Fibroblast of skin of back (primary cell): ENCODE measurements at places on chromosomes 3 and 15.

- no peak for DNase-seq
Measured at GRCh38 chr3:119173325-119173724, at the start of gene UPK1B. Gene UPK1B, plus strand, starts transcription at chr3:119173598. Its CDS starts 13,144 bp downstream, at chr3:119186742.

DNA sequence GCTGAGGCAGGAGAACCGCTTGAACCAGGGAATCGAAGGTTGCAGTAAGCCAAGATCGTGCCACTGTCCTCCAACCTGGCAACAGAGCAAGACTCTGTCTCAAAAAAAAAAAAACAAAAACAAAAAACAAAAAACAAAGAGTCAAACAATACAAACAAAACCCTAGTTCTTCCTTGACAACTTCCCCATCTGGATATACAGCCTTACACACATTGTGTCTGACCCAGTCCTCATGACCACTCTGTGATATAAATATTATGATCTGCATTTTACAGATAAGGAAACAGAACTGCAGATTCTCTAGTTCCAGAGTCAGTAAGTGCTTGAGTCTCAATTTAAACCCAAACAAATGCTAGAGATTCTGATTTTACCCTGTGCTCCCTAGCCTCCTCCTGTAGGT is 4.8 kb upstream of the ESYT3 start:
- DNase-seq: no peak

DNA sequence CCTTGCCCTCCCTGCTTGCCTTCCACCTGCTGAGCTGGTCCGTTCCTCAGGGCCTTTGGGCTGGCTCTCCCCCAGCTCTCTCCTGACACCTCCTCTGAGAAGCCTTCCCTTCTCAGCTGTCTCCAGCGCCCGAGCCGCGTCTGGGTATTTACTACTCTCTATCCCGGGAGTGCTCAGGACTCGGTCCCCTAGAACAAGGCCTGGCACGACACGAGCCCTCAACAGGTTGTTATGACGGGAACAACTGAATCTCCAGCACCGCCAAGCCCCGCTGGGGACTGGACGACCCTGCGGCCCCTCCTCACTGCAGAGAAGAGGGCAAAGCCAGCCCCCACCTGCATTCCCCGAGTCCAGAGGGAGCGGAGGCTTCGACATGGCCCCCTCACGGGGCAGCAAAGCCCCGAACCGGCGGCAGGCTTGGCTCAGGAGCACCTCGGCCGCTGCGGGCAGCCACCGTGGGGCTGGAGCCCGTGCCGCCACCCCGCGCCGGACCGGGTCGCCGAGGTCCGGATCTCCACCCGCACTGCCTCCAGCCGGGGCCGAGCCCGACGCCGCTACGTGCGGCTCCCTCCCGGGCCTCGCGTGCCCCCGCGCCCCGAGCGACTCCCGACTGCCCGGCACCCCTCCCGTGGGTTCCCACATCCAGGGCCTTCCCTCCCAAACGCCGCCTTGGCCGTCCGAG is 792 bp downstream of the TPRA1 start:
- DNase-seq: peak; percentile 13

- no peak for DNase-seq
Measured at GRCh38 chr3:194861375-194861774, 175.7 kb downstream of the FAM43A start.

DNA sequence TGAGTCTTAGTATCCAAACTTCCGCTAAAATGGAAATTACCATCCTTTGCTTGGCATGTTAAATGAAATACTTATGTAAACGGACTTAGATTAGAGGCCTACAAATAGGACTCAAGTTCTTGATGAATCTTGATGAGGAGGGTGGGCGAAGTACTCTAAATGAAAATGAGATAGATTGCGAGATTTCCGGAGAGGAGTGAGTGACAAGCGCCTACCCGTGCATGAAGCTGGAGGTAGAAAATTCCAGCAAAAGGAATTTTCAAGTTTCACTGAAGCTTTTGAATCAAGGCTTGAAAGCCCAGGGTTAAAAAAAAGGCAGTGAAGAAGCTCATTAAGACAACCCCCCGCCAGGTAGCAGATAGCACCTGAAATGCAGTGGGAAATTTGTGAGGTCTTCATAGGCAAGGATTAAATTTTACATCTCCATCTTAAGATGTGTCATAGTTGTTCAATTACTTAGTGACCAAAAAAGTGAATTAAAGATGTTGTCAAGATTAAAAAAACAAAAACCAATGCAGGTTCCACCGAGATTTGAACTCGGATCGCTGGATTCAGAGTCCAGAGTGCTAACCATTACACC is 655 bp upstream of the RAB11A start:
- DNase-seq: no peak

DNA sequence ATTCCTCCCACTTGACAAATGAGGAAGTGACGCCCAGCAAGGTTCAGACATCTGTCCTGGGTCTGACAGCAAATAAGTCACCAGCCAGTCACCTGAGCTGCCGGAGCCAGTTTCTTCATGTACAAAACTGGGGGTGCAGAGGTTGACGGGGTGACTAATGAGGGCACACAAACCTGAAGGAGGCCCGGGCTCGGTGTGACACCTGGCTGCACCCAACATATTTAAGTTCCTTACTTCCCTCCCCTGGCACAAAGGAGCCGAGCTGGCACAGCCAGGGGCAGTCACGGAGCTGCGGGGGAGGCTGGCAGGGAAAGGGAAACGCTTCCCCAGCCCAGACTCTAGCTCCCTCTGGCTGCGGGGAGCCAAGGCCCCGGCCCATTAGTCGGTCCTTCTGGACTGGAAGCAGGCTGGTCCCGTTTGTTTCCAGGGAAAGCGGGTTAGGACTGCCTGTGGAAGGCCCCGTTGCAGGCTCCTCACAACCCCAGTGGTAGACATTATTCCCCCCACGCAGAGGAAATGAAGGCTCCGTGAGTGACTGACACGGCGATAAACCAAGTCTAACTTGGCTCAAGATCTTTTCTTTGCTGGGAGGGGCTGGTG is 2.3 kb downstream of the FBXL22 start:
- DNase-seq: peak; percentile 27

DNA sequence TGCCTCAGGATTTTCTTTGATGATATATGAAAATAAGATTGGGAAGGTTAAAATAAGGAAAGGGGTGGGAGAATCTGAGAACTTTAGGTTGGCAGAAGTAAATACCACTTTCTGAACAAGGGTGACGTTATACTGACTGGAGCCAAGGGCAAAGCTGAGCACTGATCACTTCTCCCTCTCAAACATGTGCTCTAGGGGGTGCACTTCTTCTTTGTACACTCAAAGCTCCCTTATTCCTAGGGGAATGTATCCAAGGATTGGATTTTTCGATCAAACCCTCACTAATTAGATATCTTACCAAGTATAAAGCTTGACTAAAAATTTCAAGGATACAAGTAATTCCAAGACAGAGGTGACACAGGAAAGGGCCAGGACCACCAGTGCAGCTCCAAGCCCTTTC is 243.9 kb upstream of the UMPS start:
- no peak for DNase-seq

DNA sequence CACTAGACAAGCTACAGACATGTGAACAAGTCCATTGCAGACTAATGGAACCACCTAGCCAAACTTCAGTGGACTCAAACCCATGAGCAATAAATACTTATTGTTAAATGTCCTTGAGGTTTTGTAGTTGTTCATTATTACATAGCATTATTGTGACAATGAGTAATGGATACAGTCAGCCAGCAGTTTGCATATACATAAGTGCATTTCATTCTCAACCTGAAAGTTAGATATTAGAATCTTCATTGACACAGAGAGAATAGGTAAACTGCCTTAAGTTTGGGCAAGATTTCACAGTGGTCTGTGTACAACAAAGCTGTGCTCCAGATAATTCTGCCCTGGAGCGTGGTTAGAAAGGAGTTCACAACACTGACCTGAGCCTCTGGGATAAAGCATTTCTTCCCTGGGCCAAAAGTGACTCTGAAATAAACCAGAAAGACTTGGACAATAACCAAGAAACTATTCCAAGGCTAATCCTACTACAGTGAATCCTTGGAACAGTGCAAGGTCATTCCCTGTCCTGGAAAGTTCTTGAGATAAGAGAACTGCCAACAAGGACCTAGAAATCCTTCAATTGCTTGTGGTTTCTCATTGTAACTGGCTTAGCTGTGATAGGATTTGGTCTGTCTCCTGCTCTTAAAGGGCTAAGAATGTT is 225.5 kb upstream of the STT3B start:
- DNase-seq: no peak

GRCh38 chr15:39698444-39699390 is 83.9 kb downstream of the FSIP1 start:
- DNase-seq: no peak

- DNase-seq: no peak
Measured at GRCh38 chr15:92059036-92059970, 205.8 kb downstream of the SLCO3A1 start.

DNA sequence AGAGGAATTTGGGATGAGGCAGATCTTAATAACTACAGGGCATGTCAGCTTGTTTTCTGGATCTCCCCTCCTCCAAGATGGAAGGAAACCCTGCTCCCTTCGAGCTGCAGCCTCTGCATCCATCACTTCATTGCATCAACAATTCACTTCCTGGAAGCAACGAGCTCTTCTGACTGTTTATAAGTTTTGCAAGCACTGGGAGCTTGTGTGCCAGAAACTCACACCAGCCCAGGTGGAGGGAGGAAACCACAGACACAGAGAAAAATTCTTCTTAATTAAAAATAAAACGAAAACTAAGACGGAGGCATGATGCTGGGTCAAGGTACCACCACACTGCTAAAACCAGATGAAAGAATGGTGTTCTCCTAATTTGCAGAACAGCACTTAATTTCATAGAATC is 10.6 kb downstream of the LRIG1 start:
- no peak for DNase-seq

DNA sequence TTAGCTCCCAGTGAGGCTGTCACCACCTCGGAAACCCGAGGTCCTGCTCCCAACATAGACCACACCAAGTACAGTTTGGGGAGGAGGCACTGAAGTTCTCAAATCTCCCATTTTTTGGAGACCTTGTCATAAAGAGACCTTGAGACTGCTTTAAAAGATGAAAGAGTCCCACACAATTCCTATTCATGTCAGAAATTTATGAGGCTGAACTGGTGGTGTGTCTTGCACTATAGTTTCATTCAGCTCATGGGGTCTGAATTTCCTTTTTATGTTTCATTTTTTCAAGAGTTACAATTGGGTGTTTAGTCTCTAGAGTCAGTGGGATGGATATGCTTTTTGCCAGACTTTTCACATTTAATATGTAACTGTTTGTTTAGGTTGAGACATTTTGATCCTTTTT is 318.1 kb upstream of the LRRFIP2 start:
- no peak for DNase-seq

DNA sequence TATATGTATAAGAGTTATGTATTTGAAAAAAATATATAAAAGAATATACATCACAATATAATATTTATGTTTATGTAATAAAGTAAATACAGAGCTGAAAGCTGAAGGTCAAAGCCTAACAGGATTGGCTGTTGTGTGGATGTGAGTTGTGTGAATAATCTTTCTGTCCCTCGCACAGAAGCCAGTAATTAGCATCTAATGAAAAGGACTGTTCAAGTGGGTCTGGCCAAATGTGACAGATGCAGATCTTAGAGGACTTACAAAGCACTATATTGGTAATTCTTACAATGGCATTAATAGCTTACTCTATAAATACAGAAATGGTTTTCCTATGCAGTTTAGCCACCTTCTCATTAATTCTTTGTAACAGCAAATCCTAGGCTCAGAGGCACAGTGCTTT is 2.4 kb downstream of the MKRN3 start:
- DNase-seq: no peak

DNA sequence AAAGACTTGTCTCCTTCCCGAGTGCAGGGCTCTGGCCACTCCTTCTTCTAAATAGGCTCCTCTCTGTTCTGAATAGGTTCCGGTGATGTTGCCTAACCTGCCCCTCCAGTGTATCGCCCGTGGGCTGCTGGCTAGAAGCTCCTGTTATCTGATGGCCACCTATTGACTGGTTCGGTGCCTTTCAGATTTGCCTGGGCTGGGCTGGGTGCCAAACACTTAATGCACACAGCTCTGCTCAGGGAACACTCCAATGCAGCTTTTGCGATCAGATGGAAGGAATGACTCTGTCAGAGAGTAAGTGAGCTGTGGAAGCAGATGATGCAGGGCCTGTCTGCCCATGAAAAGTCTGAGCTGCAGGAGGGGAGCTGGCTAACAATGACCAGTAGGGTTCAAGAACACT is 112.9 kb downstream of the CORO2B start:
- DNase-seq: no peak

GRCh38 chr3:38002940-38003339 is 12.4 kb downstream of the VILL start:
- no peak for DNase-seq

DNA sequence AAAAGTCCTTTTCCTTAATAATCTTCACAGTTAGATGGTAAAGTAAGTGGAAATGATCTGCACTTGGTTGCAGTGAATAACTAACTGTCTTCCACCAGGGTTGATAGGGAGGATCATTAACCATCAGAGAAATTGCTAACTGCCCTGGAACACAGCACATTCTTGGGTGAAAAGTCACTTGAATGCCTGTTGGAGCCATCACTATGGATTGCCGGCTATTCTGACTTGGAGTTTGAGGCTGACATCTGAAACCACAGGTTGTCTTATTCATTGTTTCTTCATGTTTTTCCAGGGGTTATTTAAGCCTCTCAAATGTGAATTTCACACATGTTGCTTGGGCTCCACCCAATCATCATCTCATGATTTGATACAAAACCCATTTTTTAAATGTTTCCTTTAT is 901.4 kb downstream of the MCTP2 start:
- DNase-seq: peak; percentile 85

DNA sequence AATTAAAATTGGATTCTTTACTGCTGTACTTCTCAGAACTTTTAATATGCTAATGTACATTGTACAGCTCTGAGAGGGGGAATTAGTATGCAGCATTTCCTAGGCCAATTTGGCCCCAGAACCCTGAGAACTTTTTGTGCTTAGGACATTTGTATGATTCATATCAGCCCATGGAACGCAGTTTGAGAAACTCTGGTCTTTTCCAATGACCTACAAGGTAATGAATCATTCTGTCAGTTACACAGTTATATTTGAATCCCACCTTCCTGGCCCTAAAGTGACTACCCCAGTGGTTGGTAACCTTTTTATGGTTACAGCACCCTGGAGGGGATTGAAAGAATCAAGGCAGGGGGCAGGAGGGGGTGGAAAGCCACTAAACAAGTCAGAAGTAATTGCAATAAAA is 25.6 kb upstream of the KBTBD12 start:
- no peak for DNase-seq

- no peak for DNase-seq
Measured at GRCh38 chr3:87792198-87792533, 266.6 kb downstream of the CGGBP1 start.

GRCh38 chr15:77507911-77508310 is 87.2 kb downstream of the HMG20A start:
- DNase-seq: peak; percentile 38

- DNase-seq: peak; percentile 58
Measured at GRCh38 chr3:89314454-89315098, 207.2 kb downstream of the EPHA3 start.

DNA sequence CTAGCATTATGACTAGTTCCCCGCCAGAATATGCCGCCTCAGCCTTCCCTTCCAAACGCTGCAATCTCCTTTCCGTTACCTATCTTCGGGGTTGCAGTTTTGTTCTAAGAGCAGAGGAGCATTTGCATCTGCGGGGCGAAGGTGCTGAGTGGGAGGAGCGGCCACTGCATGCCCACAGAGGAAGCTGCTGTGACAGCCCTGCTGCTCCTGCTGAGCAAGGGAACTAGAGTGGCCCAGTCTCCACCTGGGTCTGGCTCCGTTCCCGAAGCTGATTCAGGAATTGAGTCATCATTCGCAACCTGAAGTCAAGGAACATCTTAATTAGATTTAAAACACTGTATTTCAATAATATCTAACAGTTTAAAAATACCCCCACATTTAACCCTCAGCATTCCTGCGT is 98.2 kb upstream of the TJP1 start:
- DNase-seq: no peak

GRCh38 chr3:41418961-41419691 is 219.8 kb downstream of the CTNNB1 start:
- peak; percentile 74 for DNase-seq
